ENCODE measurements at places on chromosomes 16 and 17. TPM values are rescaled to one million over a fixed set of nuclear protein-coding genes. Genes with fewer than 3 reads are reported as not detected.

Gene KRT33B
- total RNA-seq, result not detected

Gene ASB16
- total RNA-seq, result 0.07 TPM

Gene RUNDC3A
- total RNA-seq, result 0.87 TPM

Gene MPO
- not detected for total RNA-seq

Gene TMEM114
- not detected for total RNA-seq
